ENCODE measurements at places on chromosomes 3 and 15.

DNA sequence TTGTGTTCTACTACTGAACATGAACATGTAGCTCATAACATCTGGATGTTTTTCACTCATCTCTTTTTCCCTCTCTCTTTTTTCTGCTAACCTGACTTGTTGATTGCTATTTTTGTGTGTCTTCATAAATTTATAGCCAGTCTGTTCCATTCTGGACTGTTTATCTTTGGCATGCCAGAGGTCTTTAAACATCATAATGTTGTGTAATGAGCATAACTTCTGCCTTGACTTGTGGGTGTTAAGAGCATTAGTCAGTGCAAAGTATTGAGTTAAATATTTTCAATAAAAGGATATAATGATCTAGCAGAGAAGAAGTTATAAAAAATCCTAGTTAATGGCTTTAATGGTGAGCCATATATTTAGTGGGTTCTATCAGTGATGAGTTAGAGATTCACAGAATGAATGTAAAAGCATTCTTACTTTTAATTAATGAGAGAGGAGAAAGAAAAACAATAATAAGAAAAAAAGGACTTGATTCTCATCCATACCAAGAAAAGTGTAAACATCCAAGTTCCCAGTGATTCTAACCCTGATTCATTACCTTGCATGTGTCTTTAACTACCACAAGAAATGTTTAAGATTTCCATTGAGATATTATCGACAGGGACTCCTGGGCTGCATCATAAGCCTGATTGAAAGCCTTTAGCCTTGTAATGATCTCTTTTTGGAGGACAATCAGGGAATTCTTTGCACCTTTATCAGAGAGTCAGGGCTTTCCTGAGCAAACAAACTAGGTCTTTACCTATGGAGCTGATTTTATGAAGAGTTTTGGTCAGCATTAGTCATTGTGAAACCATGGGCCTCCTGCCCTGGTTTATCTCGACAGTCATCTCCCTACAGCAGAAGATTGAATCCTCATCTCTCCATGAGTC lies 22.9 kb downstream of the MITF start:
- DNase-seq = no peak

DNA sequence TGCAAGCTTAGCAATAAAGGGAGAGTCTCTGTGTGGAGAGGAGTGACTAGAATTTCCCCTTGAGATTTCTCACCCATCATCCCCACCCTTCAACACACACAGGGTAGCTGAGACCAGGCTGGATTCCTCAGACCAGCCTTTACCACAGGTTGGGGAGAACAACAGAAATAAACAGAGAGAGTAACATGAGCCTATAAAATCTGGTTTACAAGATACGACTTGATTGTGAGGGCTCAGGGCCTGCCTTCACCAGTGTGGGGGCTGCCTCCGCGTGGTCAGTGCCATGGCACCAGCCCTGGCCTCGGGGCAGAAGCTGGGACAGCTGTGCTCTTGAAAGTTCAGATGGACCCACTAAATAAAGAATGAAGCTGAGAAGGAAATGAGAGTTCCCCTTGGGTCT lies 14.6 kb upstream of the MAGEF1 start:
- no peak for DNase-seq

- no peak for DNase-seq
Measured at GRCh38 chr15:65937476-65937875, 68.2 kb downstream of the RAB11A start.

GRCh38 chr3:129596194-129597086 lies 10.0 kb downstream of the PLXND1 start:
- no peak for DNase-seq

DNA sequence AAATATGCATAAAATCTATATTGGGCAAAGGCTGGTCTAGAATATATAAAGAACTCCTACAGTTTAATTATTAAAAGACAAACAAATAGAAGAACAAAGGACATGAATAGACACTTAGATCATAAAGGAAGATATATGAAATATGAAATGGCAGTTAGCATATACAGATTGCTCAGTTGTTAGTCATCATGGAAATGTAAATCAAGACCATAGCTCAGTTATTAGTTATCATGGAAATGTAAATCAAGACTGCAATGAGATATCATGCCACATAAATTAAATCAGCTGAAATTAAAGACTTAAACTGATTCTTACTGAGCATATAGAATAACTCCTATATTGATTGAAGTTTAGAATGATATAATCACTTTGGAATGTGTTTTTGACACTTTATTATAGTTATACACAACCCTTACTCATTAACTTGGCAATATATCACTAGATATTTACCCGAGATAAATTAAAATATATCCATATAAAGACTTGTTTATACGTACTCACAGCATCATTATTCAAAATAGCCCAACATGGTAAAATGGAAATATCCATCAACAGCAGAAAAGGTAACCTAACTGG lies 45.2 kb upstream of the GOLGA8B start:
- no peak for DNase-seq

- DNase-seq = no peak
Measured at GRCh38 chr15:79595306-79595705, 163.2 kb downstream of the MINAR1 start.

DNA sequence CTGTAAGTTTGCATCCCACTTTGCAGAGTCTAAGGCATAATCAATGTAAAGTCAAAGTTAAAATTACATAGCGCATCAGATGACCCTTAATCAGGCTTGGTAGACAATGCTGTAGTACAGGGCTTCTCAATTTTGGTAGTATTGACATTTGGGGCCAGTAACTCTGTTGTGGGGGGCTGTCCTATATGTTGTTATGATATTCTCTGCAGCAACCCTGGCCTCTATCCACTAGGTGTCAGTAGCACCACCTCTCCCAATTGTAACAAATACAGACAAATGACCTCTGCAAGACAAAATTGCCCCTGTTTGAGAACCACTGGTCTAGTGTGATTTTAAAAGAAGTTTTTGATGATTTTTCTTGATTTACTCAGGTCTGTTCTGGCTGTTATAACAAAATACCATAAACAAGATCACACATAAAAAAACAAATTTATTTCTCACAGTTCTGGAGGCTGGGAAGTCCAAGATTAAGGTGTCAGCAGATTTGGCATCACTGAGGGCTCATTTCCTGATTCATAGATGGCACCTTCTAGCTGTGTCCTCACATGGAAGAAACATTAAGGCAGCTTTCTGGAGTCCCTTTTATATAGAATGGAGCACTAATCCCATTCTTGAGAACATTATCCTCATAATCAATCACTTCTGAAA lies 37.6 kb upstream of the SLC9A9 start:
- DNase-seq = peak; percentile 84

DNA sequence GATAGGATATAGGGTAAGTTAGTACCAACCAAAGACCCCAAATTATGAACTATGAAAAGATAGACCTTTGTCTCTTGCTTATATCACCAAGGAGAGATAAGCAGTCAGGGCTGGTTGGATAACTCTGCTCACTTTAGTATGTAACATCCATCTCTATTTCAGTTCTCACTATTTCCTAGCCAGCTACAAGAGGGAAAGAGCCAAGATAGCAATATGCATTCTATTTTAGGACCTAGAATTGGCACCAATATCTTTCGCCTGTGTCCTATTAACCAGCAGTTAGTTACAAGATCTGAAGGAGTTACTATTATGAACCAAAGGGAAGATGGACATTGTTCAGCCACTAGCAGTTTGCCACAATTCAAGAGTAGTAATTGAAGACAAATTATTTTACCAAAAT lies 457.5 kb downstream of the NSUN3 start:
- no peak for DNase-seq

DNA sequence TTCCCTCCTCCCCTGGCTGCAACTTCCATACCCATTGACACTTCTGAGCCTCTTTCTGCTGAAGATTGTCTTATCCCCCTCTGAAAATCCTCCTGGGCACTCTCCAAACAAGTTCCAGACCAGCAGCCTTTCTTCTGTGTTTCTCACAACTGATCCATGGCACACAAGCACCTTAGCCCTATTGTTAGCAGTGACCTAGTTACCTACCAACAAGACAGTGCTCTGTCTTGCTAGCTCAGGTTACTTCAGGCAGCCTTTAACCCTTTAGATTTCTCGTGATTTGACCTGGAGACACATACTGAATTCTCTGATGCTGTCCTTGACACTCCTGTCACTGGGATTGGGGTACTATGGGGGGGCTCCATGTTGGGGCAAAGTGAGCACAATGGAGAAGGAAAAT lies 82.1 kb downstream of the GTF2E1 start:
- no peak for DNase-seq

DNA sequence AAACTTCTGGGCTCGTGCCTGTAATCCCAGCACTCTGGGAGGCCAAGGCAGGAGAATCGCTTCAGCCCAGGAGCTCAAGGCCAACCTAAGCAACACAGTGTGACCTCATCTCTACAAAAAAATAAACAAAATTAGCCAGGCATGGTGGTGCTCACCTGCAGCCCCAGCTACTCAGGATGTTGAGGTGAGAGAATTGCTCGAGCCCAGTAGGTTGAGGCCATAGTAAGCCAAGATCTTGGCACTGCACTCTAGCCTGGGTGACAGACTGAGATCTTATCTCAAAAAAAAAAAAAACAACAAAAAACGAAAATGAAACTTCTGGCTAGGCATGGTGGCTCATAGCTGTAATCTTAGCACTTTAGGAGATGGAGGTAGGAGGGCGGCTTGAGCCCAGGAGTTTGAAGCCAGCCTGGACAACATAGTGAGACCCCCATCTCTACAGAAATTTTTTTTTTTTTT lies 53.7 kb downstream of the PIK3CB start:
- DNase-seq = no peak

DNA sequence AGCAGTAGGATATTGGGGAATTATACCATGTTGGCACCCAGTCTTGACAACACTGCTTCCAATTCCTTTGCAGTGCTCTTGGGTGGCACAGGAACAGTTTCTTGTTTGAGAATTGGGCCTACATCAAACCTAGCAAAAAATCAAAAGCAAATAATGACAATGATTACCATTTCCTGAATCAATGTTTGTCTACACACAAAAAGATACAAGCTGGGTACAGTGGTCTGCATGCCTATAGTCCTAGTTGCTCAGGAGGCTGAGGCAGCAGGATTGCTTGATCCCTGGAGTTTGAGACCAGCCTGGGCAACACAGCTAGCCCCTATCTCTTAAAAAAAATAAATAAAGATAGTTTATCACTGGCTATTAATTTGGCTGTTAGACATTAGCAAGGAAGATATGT lies 8.0 kb downstream of the MTFMT start:
- DNase-seq = no peak

- no peak for DNase-seq
Measured at GRCh38 chr15:68608206-68608843, 29.5 kb downstream of the CORO2B start.

DNA sequence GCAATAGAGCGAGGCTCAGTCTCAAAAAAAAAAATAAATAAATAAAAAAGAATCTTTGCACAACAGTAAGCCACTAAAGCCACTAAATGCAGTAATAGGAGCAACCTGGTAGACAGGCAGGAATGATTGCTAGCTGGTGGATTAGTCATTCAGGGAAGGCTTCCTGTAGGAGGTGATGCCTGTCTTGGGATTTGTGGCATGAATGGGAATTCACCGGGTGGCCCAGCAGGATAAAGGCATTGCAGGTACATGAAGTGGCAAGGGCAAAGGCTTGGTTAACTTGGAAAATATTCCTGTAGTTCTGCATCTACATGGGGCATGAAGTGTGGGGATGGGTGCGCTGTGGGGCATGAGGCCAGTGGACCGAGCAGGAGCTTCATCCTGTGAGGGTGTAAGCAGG lies 94.5 kb downstream of the IQSEC1 start:
- DNase-seq = no peak

DNA sequence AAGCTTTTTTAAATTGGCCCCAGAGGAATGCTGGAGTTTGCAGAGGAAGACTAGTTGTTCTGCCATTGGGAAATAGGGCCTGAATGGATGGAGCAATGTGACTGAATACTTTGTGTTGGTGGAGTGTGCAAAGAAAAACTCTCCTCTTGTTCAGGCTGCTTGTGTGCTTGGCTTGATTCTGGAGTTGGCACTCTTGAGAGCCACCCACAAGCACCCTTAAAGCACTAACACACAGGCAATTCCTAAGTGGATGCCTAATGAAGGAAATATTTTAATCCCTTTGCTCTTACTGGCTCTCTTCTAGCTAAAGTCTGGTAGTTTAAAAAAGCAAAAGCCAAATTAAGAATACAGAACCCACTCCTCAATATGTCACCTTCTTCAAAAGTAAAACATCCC lies 304.4 kb upstream of the C2CD4B start:
- DNase-seq = no peak

- no peak for DNase-seq
Measured at GRCh38 chr15:66635006-66635405, 67.0 kb upstream of the SMAD6 start.

DNA sequence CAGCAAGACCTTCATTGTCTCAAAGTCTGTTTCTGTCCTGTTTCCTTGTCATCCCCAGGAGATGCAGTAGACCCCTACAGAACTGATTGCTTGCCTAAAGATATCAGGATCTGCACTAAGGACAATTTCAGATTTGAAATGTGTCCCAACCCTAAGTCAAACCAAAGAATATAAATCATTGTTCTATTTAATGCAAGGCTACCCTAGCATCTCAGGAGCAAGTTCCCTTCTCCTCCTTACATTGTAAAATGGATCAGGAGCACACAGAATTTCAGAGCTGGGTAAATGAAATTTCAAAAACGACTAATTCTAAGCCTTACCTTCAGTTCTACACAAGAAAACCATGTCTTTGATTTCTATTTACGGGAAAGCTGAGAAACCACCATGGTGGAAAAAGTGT lies 360.9 kb upstream of the KCNH8 start:
- no peak for DNase-seq

DNA sequence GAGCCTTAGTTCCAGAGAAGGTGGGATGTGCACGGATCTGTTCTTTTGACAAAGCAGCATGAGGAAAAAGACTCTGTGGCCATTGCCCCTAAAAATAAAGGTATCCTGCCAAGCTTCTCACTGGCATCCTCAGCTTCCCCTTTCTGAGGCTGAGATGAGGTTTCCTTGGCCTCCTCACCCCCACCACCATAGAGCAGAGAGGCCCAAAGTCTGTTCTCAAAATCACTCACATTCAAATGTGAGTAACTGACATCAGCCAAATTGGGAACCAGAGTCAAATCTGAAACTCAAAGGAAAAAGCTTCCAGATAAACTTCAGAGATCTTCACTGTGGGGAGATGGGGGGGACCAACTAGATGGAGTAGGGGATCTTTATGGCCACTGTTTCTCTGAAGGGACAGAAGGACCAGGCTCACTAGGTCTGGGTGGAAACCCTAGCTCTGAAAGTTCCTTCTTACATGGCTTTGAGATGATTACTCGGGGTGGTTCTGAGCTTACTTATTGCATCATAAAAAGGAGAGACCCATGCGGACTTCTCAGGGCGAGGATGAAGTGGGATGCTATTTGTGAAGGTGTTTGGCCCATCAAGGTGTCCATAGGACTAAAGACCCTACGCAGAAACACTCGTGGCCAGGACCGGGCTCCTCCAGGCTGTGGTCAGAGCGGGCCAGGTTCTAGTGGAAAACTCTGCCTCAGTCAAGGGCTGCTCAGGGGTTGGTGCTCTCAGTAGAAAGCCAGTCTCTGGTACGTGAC lies 61.5 kb upstream of the MEF2A start:
- peak; percentile 63 for DNase-seq

DNA sequence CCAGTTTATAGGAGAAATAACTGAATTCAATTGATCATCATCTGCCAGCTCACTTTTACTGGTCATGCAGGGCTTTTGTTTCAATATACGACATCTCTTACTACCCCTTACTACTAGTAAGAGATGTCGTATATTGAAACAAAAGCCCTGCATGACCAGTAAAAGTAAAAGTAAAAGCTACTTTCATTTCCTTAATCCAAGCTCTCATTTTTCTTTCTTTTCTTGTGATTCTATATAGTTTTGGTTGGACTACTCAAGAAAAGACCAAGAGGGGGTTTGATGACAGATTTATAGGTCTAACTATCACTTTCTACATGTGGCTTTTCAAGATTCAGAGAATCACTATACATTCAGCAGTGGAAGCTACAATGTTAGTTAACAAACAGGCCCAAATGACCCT lies 1237.3 kb downstream of the ROBO2 start:
- no peak for DNase-seq

GRCh38 chr3:148389916-148390315 lies 307.8 kb upstream of the AGTR1 start:
- DNase-seq = no peak

All from NAMALWA (cell line).